ENCODE measurements at places on chromosomes 12 and 14.

DNA sequence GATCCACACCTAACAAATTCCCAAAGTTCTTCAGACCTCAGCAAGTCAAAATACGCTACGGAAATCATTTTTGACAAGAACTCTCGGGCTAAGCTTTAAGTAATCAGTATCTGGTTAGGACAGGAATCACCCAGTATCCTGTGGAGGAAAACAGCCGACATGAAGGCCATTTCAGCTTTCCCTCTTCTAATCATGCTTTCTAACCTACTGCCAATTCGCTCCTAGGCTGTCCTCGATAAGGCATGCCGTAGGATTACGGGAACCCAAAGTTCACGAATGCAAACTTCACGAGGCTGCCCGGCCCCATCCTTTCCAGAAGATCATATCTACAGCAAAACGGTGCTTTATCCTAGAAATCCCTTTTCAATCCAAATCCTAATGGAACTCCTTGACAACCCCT is 81.8 kb upstream of the PTPRB start:
- DNase-seq, result no peak

DNA sequence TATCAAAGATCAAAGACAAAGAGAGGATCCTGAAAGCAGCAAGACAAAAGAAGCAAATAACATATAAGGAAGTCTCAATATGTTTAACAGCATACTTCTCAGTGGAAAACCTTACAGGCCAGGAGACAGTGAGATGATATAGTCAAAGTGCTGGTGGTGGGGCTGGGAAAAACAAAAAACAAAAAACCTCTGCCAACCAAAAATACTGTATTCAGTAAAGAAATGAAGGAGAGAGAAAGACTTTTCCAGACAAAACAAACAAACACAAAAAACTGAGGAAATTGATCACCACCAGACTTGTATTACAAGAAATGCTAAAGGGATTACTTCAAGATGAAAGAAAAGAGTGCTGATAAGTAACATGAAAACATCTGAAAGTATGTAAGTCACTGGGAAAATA is 221.2 kb downstream of the ADGRD1 start:
- no peak for DNase-seq

DNA sequence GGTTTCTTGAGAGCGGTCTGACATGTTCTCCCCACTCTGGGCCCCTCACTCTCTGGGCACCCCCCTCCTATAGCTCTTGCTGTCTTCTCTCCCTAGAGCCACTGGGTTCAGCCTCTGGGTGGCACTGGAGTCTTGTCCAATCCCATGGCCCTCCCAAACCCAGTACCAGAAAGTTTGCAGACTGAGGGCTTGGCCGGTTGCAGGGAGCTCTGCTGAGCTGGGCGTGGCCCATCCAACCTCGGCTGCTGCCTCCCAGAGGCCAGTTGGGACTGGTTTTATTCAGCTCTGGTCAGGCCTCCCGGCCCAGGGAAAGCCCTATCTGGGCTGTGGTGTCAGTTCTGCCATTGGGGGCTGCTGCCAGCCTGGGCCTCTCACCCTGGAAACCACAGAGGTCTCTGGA is 37.9 kb downstream of the ISCA2 start:
- DNase-seq, result no peak

DNA sequence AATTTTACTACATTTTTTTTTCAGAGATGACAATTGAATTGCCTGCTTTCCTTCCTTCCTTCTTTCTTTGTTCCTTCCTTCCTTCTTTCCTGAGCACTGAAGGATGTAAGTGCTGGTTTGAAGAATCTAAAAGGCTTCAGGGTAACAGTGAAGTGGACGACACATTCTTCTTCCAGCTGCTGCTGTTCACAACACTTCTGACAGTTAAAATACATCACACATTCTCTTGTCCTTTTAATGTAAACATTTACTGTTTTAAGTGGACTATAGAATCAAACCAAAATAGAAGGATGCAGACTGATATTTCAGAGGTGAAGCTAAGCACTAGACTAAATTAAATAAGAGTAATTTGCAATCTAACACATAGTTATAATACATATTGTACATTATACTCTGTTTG is 151.5 kb downstream of the MSRB3 start:
- DNase-seq, result no peak

DNA sequence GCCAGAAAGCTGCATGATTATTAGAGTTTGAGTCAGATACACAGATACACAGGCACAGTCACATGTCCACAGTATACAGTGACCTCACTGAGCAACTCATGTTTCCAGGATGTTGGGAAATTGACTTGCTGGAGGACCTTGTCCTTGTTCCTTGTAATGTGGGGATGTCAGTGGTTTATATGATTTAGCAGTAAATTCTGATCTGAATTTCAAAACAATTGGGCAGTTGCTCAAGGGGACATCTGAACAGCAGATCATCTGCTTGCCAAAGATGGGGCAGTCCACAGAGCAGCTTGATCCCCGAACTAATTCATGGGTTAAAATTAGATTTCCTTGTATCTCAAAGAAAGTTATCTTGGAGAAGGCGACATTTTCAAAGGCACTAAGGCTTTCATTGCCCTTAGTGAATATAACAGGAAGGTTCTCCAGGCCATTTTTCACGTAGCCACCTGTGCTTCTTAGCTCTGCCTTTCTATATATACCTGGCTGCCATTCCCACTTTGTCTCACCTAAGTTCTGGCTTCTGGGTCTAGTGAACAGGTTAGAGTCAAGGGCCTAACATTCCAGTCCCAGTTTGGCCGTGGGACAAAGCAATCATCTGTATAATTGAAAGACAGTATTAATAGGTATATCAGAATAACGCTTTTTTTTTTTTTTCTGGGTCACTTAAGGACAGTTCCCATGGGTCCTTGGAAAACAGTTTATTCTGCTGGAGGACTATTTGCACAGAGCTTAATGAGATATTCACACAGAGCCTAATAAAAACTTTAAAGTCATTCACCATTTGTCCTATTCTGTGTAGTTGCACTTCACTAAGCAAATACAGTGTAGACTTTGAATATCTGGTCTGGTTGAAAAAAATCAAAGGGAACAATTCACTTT is 64.9 kb upstream of the STRN3 start:
- DNase-seq, result no peak

GRCh38 chr12:132707241-132707640 is 3.4 kb upstream of the PGAM5 start:
- no peak for DNase-seq

DNA sequence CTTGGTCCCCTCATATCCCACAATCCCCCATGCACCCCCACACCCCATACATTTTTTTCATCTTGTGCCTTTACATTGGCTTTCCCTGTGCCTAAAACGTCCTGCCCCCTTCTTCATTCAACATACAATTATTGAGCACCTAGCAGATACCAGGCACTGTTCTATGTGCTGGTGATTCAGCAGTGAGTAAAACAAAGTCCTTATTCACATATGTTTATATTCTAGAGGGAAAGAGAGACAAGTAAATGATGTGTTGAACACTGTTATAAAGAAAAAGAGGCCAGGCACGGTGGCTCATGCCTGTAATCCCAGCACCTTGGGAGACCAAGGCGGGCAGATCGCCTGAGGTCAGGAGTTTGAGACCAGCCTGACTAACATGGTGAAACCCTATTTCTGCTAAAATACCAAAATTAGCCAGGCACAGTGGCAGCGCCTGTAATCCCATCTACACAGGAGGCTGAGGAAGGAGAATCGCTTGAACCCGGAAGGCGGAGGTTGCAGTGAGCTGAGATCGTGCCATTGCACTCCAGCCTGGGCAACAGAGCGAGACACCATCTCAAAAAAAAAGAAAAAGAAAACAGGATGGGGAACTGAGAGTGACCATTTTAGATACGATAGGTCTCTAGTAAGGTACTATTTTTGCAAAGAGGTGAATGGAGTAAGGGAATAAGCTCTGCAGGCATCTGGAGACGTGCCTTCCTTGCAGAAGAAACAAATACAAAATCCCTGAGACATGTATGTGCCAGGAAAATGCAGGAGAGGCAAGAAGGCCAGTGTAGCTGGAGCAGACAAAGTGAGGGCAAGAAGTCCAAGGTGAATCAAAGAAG is 12.2 kb downstream of the SLC7A7 start:
- DNase-seq, result no peak

Measured in NCI-H1436 treated with DMSO at 0.1 percent for 48 hours (cell line).